ENCODE measurements at places on chromosomes 7 and 10. TPM values are rescaled to one million over a fixed set of nuclear protein-coding genes. Genes with fewer than 3 reads are reported as not detected.

DNA sequence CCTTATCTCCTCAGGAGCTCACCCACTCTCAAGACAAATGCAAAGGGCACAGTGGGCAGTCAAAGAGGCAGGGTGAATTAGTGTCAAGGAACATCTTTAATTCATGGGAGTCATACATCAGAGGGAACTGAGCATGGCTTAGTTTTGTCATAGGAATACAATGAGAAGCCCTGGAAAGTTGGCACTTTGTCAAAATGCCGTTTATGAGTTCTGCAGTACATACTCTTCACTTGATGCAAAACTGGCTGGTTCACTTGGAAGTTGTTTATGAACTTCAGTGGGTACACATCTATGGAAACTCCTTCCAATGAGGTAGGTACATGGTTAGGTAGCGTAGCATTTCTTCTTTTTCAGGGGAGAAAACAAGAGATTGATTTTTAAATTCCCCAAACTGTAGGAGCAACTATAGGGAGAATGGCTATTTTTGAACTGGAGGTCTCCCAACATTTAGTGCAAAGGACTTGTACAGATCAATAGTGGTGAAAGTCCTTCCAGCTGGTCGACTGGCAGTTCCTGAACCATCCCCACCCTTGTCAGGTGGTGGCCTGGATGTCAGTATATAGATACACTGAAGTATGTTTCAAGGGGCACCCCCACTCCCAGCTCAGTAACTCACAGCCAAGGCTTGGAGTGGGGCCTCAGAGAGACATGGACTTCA lies 580.5 kb downstream of the REEP3 start:
- DNase-seq, result no peak

SRI gene
- total RNA-seq, result 113 TPM

DNA sequence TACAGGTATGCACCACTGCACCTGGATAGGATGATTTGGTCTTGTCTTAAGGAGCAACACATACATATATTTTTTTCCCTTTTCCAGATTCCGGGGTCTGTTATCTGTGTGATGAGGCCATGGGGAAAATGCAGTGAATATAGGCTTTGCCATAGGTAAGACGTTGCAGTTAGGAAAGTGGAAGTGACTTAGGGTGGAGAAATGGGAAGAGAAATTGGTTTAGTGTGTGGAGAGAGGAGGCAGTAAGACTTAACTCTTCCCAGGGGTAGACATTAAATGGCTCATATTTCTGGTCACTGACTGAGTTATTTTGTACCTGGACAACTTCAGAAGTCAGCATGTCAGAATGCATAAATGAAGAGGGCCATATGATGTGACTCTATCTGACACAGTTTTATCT lies 66.7 kb downstream of the PFKFB3 start:
- no peak for DNase-seq

DNA sequence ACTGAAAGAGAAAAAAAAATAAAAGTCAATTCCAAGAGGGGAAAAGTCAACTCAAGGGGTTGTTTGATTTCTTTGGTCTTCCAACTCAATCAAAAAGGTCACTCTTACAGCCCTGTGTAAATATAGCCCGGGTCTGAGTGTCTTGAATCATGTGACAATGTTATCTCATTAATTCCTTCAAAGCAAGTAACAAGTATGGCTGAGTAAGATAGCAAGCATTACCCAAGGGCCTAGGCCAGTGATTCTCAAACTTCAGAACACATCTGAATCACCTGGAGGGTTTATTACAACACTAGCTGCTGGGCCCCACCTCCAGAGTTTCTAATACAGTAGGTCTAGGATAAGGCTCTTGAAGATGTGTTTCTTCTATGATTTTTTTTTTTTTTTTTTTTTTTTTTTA lies 125.0 kb downstream of the PRLHR start:
- no peak for DNase-seq

GRCh38 chr10:112145263-112145662 lies 38.3 kb downstream of the GPAM start:
- DNase-seq, result no peak

- DNase-seq, result no peak
These were observed 64.6 kb downstream of the JAZF1 start for GRCh38 chr7:28116041-28116440.

DNA sequence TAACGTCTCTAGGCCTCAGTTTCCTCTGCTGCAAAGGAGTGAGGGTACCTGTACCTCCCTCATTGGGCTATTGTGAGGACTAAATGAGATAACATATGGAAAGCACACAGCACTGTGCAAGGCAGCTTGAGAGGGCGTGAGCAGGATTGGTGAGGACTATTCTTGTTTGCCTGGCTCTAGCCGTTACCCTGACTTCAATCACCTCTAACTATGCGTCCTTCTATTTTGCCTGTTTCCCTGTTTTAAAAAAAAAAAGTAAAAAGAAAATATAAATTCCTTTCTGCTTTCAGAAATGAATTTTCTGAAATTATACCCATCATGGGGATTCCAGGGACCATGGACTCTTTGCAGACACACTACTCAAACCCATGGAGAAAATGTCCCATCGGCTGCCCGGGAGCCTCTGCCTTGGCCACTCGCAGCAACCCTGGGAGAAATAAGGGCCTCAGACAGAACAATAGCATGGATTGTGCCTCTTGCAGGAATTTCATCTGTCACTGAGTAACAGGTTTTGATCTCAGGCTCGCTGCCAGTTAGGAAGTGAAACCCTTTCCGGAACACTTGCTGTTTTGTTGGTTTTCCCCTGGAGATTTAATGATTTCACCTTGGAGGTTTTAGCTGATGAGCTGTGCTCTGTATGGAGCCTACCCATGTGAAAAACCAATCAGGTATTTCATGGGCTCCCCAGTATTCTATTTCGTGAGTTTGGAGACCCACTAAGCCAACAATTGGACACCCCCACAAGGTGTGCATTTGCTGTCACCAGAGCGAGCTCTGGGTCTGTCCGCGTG lies 55.6 kb downstream of the STEAP1B start:
- peak; percentile 55 for DNase-seq

- no peak for DNase-seq
These were observed 360.4 kb downstream of the PARD3 start for GRCh38 chr10:34454590-34455261.

DNA sequence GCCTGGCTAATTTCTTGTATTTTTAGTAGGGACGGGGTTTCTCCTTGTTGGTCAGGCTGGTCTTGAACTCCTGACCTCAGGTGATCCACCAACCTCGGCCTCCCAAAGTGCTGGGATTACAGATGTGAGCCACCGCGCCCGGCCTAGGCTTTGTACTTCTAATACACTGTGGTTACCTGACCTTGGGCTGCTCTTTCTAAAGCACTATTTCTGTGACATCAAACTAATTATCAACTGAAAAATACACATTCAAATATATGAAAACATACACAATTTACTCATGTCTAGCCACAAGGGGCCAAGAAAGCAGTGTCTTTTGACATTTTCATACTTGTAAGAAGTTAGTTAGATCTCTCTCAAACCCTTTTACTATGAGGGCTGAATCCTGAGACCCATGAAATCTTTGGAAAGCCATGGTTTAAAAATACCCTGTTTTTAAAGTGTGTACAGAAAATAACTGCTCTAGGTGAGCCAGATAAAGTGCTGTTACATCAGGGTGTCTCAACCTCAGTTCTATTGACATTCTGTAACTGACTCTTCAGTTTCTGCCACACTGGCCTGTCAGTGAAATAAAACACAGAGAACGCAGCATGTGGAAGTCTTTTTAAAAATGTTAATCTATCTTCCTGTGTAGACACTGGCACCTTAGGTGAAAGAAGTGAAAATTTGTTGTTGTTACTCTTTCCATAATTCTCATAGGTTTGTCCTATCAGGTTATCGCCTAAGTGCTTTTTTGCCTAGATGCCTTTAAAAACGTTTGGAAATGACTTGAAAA lies 58.8 kb downstream of the CREM start:
- DNase-seq, result no peak

GRCh38 chr10:33248638-33249037 lies 85.8 kb downstream of the NRP1 start:
- no peak for DNase-seq

- no peak for DNase-seq
These were observed 27.2 kb downstream of the ANK3 start for GRCh38 chr10:60362461-60362860.

SFRP5 gene
- total RNA-seq, result not detected

DNA sequence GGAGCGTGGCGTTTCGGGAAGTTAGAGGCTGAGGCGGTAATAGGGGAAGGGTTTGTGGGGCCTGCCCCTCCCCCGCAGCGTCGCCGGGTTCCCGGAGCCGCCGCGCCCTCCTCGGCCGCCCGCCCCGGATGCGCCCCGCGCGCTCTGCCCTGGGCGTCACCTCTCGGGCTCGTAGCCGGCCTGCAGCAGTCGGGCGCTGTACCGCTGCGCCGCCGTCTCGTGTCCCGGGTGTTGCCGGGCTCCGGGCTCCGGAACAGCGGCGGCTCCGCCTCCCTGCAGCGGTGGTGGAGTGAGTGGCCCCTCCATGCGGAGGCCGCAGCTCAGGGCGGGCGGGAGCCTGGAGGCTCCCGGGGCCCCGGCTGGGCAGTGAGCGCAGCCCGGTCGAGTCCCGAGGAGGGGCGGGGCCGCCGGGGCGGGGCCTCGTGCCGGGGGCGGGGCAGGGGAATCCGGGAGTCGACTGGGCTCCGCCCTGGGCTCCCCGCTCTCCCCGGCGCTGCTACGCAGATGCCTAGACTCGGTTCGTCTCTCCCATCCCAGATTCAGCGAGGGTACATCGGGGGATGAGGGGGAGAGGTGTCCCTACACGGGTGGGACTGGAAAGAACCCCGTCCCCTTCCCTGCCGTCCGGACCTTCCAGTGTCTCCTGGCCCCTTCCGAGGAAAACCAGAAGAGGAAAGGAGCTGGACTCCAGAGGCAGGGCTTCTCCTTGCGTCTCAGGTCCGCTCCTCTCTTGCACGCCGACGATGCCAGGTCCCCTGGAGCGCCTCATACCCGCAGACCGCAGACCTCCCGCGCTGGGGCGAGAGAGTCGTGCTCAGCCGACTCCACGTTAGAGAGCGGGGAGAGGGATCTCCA lies at the start of gene IMPDH1:
Gene IMPDH1, minus strand, starts transcription at position 387 of the 855 bp plus-strand sequence. Its CDS starts 81 bp downstream, at position 306.
- DNase-seq, result peak; percentile 75

MXI1 gene
- total RNA-seq, result 10.9 TPM

DNA sequence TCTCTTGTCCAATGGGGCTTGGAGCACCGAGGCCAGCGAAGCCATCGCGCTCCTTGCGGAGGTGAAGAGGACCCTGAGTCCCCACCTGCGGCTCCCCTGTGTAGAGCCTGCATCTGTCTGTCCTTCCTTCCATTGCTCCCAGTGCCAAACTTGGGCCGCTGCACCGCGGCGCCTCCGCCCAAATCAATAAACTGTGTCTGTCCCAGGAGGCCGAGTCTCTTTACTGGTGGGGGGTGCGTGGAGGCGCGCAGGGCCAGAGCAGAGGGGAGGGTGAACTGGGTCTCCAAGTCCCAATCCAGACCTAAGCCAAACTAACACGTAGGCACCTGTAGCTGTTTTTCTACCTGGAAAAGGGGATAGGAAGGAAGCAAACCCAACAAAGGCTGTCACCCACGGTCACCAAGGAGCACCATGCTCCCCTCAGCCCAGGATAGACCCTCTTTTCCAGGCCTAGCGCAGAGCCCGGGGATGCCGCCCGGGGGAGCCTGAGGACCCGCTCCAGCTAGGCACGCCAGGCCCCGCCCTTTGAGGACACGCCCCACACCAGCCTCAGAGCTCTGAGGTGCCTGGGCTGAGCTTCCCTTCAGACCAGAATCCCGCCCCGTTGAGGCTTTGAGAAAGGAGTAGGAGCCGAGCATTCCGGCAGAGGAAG lies 1.2 kb upstream of the CHAT start:
- no peak for DNase-seq

DNA sequence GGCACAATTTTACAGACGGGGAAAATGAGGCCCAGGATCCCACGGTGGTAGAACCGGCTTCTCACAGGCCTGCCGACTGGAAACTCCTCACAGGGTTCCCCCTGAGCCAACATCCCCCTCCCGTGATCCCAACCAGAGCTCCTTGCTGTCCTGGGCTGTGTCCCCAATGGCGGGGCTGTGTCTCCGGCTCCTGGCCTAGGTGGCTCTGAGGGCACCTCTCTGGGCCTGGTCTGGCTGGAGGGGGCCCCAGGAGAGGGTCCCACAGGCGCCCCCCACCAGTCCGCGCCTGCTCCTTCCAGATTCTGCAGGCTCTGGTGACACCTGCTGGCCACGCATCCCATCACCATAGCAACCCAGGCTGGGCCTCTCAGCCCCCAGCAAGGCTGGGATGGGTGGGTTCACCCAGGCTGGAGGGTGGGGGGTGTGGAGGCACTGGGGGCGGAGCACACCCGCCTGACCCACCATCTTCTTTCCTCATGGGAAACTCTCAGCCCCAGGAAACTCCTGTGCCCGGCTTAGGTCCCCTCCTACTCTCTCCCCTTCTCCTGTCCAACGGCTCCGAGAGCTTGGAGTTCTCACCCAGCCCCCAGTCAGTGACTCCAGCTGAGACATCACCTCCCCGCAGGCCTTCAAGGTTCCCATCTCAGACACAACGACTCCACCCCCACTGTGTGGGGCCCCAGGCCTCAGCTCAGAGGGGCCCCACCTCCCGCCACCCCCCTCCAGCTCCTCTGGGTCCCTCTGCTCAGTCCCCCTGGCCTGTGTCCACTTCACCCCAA lies 27.1 kb upstream of the TNRC18 start:
- DNase-seq, result peak; percentile 56

GRCh38 chr10:33937036-33937730 lies 602.7 kb upstream of the NRP1 start:
- no peak for DNase-seq

AGMO gene
- not detected for total RNA-seq

DNA sequence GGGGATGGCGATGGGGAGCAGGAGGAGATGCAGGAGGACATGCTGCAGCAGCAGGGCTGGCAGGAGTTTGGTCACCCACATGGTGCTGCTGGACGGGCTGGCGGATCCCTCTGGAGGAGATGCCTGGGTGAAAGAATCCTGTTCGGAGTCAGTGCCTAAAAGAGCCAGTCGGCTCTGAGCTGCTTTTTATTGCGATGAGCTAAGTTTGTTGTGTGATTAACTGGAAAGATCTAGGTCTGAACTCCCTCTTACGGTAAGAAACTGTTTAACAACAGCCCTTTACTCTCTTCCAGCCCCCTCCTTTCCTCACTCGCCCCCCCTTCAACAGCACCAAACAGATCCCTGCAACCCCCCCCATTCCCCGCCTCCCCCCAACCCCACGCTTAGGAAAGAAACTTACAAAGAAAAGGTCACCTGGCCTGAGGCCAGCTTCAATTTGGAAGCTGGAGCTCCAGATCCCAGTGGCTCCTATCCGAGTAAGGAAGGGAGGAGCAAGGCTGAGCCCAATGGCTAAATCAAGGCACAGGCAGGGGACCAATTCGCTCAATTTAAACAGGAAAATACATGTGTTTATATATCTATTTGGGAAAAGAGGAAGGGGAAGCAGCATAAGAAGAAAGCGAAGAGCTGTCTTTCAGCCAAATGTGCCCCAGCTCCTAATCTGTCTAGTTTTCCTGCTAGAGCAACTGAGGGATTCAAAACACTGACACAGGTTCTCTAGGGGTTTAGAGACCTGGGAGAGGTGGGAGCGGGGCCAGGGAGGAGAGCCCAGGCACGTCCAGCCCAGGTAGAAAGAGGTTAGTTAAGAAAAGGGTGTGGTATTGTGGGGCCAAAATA lies at the start of gene HGF:
Gene HGF, minus strand, starts transcription at position 157 of the 837 bp plus-strand sequence. Its CDS starts 76 bp downstream, at position 81.
- DNase-seq, result peak; percentile 11

R3HCC1L gene
- total RNA-seq, result 15.1 TPM

TFEC gene
- total RNA-seq, result not detected
